ENCODE measurements at places on chromosomes 2 and 18. TPM values are rescaled to one million over a fixed set of nuclear protein-coding genes. Genes with fewer than 3 reads are reported as not detected.

DNA sequence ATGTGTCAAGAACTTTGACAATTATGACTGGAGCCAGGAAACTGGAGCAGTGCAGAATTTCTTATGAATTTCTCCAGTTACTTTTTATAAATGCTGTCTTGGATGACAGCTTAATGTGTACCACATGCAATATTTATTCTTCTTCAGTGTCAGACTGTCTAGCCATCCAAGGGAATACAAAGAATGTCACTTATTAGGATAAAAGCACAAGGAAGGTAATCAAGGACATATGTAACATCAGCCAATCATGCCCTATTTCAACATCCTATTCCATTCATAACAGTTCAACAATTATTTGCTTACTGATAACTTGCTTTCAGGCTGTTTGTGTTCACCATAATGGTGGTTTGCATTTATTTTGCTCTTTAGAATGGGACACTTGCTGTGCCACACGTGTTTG, 139.8 kb downstream of the OLA1 start:
- no peak for DNase-seq

DNA sequence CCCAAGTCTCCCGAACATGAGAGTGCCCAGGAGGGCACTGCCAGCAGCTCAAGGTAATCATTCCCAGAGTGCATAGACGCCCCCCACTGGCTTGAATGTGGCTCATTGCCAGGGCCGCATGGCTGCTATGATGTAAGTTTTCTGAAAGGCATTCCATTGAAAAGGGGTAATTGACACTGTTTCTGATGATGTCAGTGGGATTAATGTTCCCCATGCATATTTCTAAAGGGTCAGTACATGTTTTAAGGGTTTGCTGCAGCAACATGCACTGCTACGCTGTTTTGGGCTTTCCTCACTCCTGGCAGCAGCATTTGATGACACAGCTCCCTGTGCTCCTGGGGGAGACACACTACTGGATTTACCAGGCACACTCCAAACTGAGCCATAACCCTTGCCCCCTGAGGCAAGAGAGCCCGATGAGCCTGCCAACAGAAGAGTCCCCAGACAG, 36.7 kb downstream of the KIAA2012 start:
- DNase-seq: no peak

DNA sequence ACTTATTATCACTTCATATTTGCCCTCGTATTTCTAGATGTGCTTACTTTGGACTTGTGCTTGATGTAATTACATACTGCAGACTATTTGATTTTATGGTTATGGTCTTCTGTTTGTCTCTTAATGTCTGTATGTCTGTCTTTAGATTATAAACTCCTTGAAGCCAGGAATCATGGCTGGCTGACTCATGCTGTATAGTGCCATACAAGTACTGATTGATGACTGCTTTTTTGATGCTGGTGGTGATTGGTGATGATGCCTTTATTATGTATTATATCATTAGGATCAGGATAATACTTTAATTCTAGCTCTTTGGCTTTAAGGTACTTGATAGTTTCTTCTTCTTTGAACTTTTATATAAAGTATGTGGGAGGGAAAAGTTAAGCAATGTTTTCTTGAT, 17.3 kb downstream of the SMCHD1 start:
- no peak for DNase-seq

DNA sequence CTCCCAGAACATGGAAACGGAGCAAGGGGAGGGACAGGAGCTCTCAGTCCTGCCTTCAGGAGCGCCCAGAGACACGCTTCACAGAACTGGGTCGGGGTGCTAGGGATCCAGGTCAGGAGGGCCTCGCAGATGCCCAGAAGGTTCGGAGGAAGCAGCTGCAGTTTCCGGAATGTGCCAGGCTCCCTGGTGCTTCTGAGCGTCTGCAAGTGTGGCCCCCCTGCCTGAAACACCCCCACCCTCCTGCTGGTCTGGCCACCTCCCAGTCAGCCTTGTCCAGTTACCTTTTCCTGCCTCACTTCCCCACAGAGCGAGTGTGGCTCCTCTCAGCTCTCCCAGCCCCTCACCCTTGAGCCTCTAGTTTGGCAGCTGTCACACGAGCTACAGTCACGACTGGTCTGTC, 88.3 kb upstream of the TAF1B start:
- no peak for DNase-seq

NR4A2 gene
- 3.1 TPM for polyA plus RNA-seq

GRCh38 chr2:144183727-144184126, 336.2 kb downstream of the ZEB2 start:
- DNase-seq: no peak

BCL2 gene
- polyA plus RNA-seq: 27.0 TPM

DNA sequence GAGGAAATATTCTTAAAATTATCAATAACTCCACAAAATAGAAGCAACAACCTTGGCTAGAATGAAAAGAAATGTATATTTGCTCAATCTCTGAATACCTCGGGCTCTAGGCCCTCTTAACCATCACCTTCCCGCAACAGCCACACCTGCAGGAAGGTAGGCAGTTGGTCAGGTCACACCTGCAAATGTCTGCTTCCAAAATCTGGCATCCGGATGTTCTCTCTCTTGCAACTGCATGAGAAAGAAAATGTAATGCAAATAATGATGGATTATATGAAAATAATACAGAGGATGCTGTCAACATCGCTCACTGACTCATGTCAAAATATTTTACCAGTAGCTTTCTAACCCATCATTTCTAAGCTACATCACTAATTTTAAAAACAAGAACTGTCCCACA, 148.3 kb downstream of the SATB2 start:
- DNase-seq: no peak

PSMA8 gene
- not detected for polyA plus RNA-seq

- DNase-seq: no peak
These were observed 299.4 kb downstream of the AGAP1 start for GRCh38 chr2:235793163-235793752.

GRCh38 chr2:238720232-238720672, 127.6 kb upstream of the TWIST2 start:
- no peak for DNase-seq

- DNase-seq: no peak
These were observed 99.6 kb upstream of the RIOK3 start for GRCh38 chr18:23353459-23353858.

DNA sequence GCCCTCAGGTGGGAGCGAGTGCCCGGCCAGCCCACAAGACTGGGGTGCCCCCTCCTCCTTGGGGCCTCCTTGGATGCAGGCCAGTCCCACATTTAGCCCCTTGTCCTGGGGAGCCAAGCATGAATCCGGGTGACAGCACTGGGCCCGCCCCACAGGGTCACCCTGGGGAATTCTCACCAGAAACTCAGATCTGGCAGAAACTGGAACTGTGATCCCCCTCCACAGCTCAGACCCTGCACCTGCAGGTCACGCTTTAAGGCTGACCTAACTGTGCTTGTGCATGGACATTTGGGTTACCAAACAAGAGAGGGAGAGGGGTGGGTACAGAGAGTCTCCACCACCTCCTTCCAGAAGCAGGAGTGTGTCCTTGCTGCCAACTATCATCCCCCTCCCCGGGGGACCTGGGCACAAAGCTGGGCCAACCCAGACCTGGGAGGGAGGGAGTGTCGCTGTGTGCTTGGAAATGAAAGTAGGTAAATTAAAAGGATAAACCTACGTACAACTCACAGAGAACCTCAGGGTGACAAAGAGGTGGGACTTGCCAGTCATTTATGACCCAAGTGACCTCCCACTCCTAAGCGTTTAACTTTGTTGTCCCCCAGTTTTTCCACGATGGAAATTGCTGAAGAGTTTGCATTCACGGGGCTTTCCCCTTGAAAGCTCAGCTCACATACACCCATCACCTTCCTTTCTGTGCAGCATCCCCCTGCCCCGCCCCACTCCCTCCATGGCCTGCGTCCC, 9.1 kb downstream of the ITM2C start:
- DNase-seq: no peak

DNA sequence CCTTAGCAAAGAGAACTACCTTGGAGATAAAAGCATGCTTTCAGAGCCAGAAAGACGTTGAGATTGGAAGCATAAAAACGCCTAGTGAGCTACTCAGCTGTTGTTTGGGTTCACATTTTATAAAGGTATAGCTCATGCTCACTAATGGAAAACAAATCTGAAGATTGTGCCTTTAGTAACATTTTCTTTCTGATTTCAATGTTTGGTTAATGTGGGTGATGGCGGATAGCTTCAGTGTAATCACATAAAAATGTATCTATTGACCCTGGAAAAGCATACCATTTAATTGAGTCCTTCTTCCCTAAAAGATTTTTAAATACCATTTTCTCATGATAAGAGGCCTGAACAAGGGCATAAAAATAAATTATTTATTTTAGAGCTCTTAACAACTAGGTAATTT, 73.4 kb downstream of the DTNA start:
- no peak for DNase-seq

DNA sequence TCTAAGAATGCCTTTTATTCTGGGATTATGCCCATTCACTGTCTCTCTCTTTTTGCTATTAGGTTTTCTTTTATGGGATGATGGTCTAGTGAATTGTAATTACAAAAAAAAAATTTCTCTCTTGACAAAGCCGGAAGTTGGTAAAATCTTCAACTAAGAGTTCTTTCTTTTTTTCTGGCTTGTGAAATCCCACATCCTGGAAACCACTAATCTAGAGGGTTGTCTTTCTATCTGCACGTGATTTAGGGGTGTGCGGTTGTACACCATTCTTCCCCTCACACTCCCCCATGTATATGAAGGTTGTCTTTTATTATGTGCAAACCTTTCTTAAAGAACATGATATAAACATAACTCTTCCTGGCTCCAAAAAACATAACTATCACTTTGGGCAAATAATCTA, 52.0 kb downstream of the GATA6 start:
- DNase-seq: no peak
